Spinal cord (tissue), 10 donors: ENCODE measurements at places on chromosomes 2 and 18.

DNA sequence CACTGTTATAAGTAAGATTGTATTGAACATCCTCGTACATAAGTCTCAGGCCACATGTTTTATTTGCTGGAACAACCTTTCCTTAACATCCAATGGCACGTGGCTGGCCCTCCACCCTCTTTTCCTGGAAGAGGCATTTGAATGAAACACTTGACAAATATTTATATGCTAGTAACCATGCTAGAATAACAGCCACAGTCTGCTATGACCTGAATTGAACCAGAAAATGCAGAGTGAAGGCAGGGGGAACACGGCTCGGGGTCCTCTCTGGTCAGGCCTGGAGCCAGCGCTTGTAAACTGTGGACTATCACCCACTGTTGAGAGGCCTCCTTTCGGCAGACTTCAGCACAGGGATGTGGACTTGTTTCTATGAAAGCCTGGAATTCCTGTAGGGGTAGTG is 198.2 kb upstream of the COPS8 start:
- DNase-seq = peak; percentile 33

DNA sequence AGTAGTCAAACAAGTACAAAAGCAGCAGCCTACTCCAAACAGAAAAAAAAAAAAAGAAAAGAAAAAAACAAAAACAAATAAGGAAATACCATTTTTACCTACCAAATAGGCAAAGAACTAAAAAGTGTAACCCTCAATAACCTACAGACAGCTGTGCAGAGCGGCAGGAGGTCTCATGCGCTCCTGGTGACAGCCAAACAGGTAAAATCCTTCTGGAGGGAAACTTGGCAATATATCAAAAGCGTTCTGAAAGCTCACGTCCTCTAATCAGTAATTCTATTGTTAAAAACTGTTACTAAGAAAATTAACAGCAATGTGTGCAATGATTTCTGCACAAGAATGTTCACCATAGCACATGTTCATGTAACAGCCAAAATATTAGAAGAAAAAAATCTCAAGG is 105.6 kb downstream of the AFF3 start:
- DNase-seq = no peak

GRCh38 chr2:184551626-184552025 is 46.7 kb upstream of the ZNF804A start:
- no peak for DNase-seq

DNA sequence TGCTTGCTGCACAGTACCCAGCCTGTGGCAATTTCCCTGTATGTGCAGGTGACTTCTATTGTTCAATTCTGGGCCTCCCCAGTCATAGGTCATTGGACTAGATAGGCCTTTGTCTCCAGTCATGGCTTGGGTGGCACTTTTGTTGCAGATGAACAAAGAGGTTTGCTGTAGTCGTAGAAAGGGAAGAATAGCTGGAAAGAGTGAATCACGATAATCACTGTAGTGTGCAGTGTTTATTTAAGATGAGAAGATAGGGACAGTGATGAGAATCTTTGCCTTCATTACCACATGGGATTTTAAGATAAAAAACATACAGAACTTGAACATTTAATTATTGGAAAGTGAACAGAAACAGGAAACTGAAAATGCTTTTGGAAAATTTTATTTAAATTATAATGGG is 156.1 kb upstream of the CYRIA start:
- DNase-seq = peak; percentile 8

DNA sequence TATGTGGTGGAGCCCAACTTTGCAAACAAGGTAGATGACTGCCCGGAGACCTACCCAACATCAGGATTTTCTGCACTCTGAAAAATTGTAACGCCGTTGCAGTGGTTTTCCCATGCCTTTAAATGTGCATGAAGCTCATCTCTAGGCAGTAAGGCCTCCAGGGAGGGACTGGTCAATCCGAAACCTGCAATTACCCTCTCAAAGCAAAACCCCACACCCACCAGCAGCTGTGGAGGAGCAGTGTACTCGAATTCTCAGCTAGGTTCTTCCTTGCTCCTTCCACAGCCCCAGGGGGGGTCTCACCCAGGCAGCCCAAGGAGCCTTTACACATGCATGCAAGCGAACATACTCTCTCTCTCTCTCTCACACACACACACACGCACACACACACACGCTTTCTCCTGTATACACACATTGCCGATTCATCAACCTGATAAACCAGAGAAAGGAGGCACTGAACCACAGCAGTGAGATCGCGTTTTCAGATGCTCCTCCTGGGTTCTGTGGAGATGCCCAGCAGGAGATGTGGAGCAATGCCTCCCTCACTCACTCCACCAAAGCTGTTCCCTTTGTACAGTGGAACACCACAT is 109.2 kb downstream of the VIT start:
- DNase-seq = no peak

DNA sequence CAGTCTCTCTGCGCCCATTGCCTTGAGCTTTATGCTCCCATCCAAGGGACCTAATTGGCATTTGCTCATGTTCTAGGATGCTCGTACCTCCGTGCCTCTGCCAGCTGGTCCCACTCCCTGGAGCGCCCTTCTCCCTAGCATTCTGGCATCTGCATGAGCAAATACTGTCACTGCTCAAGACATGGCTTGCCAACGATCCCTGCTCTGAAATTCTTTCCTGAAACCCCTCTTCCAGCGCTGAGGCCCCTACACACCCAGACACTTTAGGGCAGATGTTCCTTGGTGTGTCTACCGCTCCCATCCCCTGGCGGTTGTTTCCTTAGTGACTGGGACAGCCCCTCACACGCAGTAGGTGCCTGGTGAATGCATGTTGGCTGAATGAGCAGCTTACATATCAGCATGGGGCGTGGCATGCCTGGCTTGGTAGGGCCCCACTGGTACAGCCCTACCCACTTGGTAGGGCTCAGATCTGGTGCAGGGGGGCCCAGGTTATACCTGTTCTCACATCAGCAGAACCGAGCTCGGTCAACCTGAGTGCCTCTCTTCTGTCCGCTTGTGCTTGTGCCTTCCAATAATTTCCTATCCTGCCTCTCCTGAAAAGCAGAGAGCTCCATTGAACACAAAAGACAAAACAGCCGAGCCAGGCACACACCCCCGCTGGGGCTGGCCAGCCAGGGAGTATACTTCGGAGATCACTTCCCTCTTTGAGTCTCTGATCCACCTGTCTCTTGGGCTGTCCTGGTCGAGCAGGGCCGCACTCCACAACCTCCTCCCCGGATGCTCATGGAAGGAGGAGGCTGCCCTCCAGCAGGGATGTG is 59.2 kb downstream of the INHBB start:
- DNase-seq = no peak

GRCh38 chr18:79252904-79253633 is 142.7 kb upstream of the NFATC1 start:
- DNase-seq = no peak

- DNase-seq = no peak
Measured at GRCh38 chr2:239957681-239958472, 67.3 kb downstream of the NDUFA10 start.

- DNase-seq = no peak
Measured at GRCh38 chr2:108615480-108616090, 81.3 kb downstream of the LIMS1 start.

- DNase-seq = no peak
Measured at GRCh38 chr2:147553775-147554271, 291.0 kb upstream of the ACVR2A start.

DNA sequence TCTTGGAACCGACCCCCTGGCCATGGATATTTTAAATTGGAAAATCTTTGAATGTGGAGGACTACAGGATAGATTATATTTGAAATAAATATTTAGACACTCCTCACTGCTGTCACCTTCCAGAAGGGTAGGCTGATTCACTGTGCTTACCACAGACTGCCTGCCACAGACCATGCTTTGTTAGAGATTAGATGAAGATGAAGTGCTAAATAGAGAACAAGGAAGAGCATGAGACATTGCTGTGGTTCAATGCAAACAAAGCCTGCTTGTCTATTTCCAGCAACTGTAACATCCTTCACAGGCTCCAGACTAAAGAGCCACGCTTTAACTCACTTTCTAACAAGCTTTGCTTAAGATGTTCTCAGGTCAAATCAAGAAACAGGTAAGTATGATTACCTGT is 81.0 kb upstream of the TMEM17 start:
- DNase-seq = no peak
